Tibial nerve (tissue), 4 donors: ENCODE measurements at places on chromosomes 1 and 21.

DNA sequence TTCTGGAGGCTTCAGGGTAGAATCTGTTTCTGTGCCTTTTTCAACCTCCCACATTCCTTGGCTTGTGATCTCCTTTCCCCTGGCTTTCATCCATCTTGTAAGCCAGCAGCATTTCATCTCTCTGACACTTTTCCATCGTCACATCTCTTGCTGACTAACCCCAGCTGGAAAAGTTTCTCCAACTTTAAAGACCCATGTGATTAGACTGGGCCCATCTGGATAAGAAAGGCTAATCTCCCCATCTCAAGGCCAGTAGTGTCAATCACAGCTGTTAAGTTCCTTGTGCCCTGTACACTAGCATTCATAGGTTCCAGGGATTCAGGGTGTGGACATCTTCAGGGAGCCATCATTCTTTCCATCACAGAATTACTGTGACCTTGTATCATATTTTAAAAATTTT is 452.1 kb downstream of the TTLL7 start:
- no peak for DNase-seq

DNA sequence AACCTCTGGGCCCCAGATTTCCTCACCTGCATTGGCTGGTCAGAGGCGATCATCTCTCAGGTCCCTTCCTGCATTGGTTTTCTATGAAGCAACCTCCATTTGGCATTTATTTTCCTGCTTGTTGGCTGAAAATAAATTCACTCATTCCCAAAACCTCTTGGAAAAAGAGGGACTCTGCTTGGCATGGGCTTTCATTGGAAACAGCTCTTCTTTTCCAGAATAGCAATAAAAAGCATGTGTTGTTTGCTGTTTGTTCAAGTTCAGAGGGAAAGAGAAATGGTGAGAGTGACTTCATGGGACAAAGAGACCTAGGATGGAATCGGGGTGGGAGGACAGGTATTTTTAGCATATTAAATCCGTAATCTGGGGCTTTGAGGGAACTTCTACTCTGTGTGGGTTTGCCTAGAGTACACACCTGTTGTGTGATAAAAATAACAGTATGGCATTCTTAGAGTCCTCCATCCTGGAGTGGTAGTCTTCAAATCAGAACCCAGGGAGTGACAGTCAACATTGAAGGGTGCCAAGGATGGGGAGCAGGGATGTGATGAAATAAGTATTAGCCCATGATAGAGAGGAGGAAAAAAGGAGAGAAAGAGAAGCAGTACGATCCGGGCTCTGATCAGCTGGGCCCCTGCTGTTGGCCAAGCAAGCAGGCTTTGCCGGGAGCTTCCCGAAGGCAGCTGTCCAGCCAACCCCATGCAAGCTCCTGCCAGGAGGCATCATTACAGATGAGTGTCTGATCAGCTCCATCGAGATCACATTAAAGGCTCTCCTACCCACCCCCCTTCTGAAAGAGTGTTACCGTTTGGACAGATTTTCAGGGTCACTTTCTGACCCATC is 131.9 kb upstream of the NFIA start:
- no peak for DNase-seq

GRCh38 chr21:38817371-38818324 is 11.9 kb downstream of the ETS2 start:
- no peak for DNase-seq

GRCh38 chr1:208933984-208934525 is 649.5 kb upstream of the CAMK1G start:
- DNase-seq, result no peak

DNA sequence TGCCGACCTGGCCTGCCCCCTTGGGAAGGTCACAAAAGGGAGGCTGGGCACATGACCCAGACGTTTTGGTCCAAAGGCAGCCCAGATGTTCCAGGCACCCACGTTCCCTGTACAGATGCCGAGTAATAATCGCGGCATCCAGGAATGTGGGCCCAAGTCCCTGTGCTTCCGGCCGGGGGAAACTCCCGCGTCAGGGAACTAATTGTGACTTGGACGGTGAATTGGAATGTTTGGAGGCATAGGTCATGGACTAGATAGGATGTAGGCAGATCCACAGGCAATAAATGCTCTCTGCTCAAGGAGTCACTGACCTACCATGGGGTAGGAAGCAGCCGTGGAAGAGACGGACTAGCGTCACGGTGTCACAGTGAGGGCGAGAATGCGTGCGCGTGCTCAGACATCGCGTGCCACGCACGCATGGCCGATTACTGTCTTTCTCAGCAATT is 178.4 kb downstream of the DUSP10 start:
- no peak for DNase-seq
